GM12878 (cell line): ENCODE measurements at places on chromosomes 2 and 18. TPM values are rescaled to one million over a fixed set of nuclear protein-coding genes. Genes with fewer than 3 reads are reported as not detected.

GRCh38 chr2:40642237-40642636 is 190.3 kb upstream of the SLC8A1 start:
- H3K4me3 ChIP-seq, result no peak overlapping the region
- H3K36me3 ChIP-seq, result no peaks in the 10 kb centered on the region
- DNase-seq, result no peak
- H3K27me3 ChIP-seq, result no peaks in the 10 kb centered on the region
- no peak overlapping the region for H3K27ac ChIP-seq
- no peaks in the 10 kb centered on the region for H3K4me1 ChIP-seq

DNA sequence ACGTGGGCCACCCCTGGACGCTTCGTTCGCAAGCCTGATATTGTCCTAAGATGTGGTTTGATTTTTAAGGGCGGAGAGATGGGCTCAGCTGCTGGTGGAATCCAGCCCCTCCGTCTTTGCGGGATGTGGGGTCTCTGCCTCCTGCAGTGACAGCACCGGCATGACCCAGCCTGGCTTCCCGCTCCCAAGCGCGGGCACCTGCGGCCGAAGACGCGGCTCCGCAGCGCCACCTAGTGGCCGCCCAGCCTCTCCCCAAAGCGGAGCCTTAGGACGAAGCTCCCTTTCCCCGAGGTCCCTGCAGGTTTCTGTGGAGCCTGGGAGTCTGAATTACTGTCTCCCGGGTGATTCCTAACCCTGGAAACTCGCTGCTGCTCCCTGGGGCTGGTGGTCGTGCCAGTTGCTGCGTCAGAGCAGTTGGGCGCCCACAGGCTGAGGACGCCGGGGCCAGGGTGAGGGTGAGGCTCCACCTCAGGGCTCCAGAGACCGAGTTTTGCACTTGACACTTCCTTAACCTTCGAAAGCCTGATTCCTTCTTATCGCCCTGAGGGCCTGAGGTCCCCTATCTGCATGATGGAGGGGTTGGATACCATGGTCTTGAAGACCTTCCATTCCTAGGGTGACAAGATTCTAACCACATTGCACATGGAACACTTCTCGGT is 137.5 kb downstream of the TPO start:
- no peak overlapping the region for H3K27ac ChIP-seq
- DNase-seq, result no peak
- H3K27me3 ChIP-seq, result no peaks in the 10 kb centered on the region

- no peaks in the 10 kb centered on the region for H3K36me3 ChIP-seq
- H3K27me3 ChIP-seq, result no peaks in the 10 kb centered on the region
- H3K4me3 ChIP-seq, result peak overlapping the region; percentile 61
- H3K27ac ChIP-seq, result peak overlapping the region; percentile 90
Observed at GRCh38 chr2:216006164-216006663, 7.1 kb downstream of the MREG start.

DNA sequence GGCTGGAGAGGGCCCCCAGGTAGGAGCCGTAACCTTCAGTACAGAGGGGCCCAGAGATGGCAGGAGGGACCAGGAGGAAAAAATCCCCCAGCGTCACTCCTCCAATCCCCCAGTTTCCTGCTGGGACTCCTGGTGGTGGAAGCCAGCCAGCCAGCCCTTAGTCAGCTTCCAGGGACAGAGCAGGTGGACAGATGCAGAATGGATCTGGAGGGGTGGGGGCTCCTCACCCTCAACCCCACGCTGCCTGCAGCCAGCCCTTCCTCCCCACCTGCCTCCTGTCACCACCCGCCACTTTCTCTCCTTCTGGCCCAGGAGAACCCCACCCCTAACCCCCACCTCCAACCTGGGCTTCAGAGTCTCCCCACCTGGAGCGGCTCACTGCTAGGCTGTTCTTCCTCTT is 21.1 kb downstream of the EMX1 start:
- no peak for DNase-seq
- no peak overlapping the region for H3K27ac ChIP-seq
- H3K4me1 ChIP-seq, result no peaks in the 10 kb centered on the region; the same call in 1 of the 2 replicates

DNA sequence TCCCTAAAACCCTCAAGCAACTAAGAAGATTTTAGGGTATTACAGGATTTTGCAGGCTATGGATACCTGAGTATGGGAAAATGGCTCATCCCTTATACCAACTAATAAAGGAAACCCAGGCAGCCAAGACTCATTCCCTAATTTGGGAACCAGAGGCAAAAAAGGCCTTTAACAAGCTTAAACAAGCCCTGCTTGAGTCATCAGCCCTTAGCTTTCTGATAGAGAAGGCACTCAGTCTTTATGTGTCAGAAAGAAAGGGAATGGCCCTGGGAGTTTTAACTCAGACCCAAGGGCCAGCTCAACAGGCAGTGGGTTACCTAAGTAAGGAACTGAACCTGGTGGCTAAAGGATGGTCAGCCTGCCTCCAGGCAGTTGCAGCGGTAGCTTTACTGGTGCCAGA is 96.9 kb upstream of the RMP24 start:
- peaks cover 2% of the 10 kb centered on the region; the same call in 1 of the 2 replicates for H3K27me3 ChIP-seq
- DNase-seq, result no peak
- no peak overlapping the region for H3K4me3 ChIP-seq
- H3K36me3 ChIP-seq, result no peaks in the 10 kb centered on the region
- H3K27ac ChIP-seq, result no peak overlapping the region
- H3K4me1 ChIP-seq, result no peaks in the 10 kb centered on the region

- no peak overlapping the region for H3K4me3 ChIP-seq
- peak overlapping the region; percentile 76 for H3K27ac ChIP-seq
- H3K27me3 ChIP-seq, result no peaks in the 10 kb centered on the region
- H3K36me3 ChIP-seq, result peaks cover 14% of the 10 kb centered on the region
- peaks cover 22% of the 10 kb centered on the region for H3K4me1 ChIP-seq
Observed at GRCh38 chr2:37636381-37637066, 34.9 kb downstream of the CDC42EP3 start.

GRCh38 chr2:199588054-199588453 is 130.3 kb upstream of the SATB2 start:
- no peak overlapping the region for H3K4me3 ChIP-seq
- no peak for DNase-seq
- H3K27me3 ChIP-seq, result peaks cover 3% of the 10 kb centered on the region; the same call in 1 of the 2 replicates
- no peaks in the 10 kb centered on the region for H3K36me3 ChIP-seq
- H3K4me1 ChIP-seq, result no peaks in the 10 kb centered on the region

DNA sequence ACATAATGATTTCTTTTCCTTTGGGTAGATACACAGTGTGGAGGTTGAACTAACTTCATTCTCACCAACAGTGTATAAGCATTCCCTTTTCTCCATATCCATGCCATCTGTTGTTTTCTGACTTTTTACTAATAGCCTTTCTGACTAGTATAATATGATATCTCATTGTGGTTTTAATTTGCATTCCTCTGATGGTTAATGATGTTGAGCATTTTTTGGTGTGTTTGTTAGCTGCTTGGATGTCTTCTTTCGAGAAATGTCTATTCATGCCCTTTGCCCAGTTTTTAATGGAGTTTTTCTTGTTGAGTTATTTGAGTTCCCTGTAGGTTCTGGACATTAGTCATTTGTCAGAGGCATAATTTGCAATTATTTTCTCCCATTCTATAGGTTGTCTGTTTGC is 59.8 kb downstream of the MARCHF4 start:
- H3K36me3 ChIP-seq, result no peaks in the 10 kb centered on the region
- no peak overlapping the region for H3K27ac ChIP-seq
- H3K4me1 ChIP-seq, result no peaks in the 10 kb centered on the region
- H3K27me3 ChIP-seq, result no peaks in the 10 kb centered on the region
- H3K4me3 ChIP-seq, result no peak overlapping the region
- no peak for DNase-seq

DNA sequence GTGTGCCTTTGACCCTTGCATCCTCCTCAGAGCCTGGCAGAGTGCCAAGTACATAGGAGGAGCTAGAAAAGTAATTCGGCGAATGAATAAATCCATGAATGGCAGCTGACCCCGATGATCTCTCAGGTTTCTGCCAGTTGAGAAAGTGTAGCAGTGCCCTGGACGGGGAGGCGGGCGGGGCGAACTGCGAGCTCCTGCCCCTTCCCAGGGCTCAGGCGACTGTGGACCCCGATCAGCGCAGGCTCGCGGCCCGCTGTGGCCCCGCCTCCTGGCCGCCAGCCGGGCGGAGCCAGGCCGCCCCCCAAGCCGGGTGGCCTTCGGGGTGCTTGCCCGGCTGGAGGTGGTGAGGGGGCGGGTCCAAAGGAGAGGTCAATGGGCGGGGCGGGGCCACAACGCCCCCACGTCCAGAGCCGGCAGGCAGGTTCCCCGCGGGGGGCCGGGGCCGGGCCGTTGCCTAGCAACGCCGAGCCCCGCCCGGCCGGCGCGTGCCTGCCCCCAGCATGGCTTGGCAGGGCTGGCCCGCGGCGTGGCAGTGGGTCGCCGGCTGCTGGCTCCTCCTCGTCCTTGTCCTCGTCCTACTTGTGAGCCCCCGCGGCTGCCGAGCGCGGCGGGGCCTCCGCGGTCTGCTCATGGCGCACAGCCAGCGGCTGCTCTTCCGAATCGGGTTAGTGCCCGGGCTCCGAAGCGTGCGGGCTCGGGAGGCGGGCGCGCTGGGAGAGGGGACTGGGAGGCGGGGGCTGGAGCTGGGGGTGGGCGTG is 30.6 kb upstream of the TMBIM1 start:
- H3K4me1 ChIP-seq, result peaks cover 13% of the 10 kb centered on the region
- no peaks in the 10 kb centered on the region for H3K36me3 ChIP-seq

GRCh38 chr2:199668645-199669044 is 182.3 kb downstream of the FTCDNL1 start:
- DNase-seq, result no peak
- no peaks in the 10 kb centered on the region for H3K36me3 ChIP-seq
- no peaks in the 10 kb centered on the region for H3K4me1 ChIP-seq
- no peak overlapping the region for H3K4me3 ChIP-seq

GRCh38 chr2:3696545-3696944 is 6.8 kb upstream of the DCDC2C start:
- no peaks in the 10 kb centered on the region for H3K4me1 ChIP-seq
- peaks cover 2% of the 10 kb centered on the region for H3K27me3 ChIP-seq

- H3K36me3 ChIP-seq, result no peaks in the 10 kb centered on the region
- DNase-seq, result no peak
- no peak overlapping the region for H3K4me3 ChIP-seq
- no peak overlapping the region for H3K27ac ChIP-seq
- H3K4me1 ChIP-seq, result peaks cover 8% of the 10 kb centered on the region
- no peaks in the 10 kb centered on the region for H3K27me3 ChIP-seq
Observed at GRCh38 chr2:60335533-60336237, 217.8 kb downstream of the BCL11A start.

DNA sequence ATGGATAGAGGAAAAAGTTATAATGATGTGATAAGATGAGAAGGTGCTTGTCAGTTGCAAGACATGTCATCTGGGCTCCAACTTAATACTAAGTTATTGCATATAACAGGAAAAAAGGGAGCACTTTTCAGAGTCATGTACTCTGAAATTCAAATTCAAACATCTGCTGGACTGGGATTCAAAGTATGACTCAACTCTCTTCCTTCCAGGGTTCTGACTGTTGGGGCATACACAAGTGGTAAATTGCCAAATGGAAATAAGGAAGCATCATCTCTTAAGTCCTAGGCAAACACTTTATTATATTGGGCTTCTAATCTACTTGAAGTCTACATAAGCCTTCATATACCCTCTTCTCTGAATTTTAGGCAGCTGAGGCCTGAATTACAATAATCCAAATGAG is 44.9 kb downstream of the ZBTB14 start:
- no peaks in the 10 kb centered on the region for H3K27me3 ChIP-seq
- H3K4me1 ChIP-seq, result no peaks in the 10 kb centered on the region
- no peak for DNase-seq
- no peak overlapping the region for H3K4me3 ChIP-seq
- H3K27ac ChIP-seq, result no peak overlapping the region

DNA sequence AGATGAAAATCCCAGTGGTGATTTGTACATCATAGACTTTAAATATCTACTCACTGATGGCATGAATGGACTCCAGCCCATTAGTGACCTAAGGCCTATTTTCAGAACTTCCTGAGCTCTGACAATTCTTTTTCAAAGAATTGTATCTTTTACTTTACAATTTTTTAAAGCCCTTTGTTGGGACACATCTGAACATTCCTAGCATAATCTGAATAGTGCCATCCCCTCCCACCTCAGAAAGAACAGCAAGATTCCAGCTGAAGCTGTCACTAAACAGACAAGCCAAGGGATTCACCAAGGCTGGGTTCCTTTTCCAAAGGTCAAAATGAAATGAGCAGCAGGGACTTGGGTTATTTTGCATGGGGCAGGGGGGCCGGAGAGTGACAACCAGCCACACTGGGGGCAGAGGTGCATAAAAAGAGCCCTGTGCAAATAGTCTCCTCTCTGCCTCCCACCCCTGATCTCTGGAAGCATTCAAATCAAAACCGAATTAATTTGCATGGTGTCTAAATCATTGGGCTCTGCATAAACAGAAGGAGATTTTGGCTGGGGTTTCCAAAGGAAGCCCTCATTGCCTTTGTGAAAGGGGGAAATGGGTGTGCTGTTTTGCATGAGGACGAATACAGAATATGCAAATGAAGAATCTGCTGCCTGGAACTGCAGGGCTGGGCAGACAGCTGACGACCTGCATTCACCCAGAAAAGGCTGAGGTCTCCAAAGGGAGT is 17.2 kb downstream of the EPHA4 start:
- no peaks in the 10 kb centered on the region for H3K36me3 ChIP-seq
- H3K4me1 ChIP-seq, result peaks cover 13% of the 10 kb centered on the region
- no peak overlapping the region for H3K27ac ChIP-seq
- H3K27me3 ChIP-seq, result no peaks in the 10 kb centered on the region
- DNase-seq, result peak; percentile 50
- 0 out of 2 replicates have a peak overlapping the region, but pooled peaks have one; percentile 34 for H3K4me3 ChIP-seq

GRCh38 chr2:48278590-48278989 is 251.4 kb upstream of the STON1 start:
- no peak overlapping the region for H3K4me3 ChIP-seq
- DNase-seq, result no peak
- no peaks in the 10 kb centered on the region for H3K36me3 ChIP-seq

DNA sequence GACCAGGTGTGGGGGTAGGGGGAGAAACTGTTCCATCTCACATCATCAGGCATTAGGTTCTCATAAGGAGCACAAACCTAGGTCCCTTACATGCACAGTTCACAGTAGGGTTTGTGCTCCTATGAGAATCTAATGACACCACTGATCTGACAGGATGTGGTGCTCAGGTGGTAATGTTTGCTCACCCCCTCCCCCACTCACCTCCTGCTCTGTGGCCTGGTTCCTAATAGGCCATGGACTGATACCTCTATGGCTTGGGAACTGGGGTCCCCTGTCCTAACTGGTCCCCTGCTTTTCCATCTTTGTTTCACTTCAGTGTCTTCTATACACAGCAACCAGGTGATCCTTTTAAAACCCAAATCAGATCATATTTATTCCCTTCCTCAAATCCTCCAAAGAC is 267.8 kb downstream of the TNS1 start:
- H3K4me1 ChIP-seq, result no peaks in the 10 kb centered on the region
- no peak for DNase-seq
- H3K4me3 ChIP-seq, result no peak overlapping the region
- H3K36me3 ChIP-seq, result no peaks in the 10 kb centered on the region
- no peak overlapping the region for H3K27ac ChIP-seq

PASK gene
- 49.6 and 54.9 TPM in 2 replicates for total RNA-seq

OR6B2 gene
- total RNA-seq, result not detected in 2 replicates

GNAL gene
- not detected in 2 replicates for total RNA-seq

GLS gene
- 121 and 129 TPM in 2 replicates for total RNA-seq

TUBB6 gene
- 94.0 and 97.7 TPM in 2 replicates for total RNA-seq

FBXO15 gene
- total RNA-seq, result 0.29 and 0.90 TPM in 2 replicates

LINC00305 gene
- total RNA-seq, result not detected in 2 replicates
